ENCODE measurements at places on chromosomes 5 and 9.

DNA sequence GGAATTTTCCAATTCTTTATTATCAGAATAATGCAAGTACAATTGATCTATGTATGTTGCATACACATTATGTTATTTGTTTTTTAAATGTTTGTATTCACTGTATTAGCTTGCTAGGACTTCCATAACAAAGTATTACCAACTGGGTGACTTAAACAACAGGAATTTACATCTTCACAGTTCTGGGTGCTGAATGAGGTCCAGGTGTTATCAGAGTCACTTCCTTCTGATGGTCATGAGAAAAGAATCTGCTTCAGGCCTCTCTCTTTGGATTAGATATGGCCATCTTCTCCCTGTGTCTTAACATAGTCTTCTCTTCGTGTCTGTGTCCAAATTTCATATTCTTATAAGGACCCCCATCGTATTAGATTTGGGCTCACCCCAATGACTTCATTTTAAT lies 229.1 kb upstream of the TRPC7 start:
- no peak for DNase-seq

GRCh38 chr5:154218786-154219185 lies 28.3 kb downstream of the GALNT10 start:
- DNase-seq, result no peak

GRCh38 chr5:159182691-159183090 lies 26.7 kb downstream of the RNF145 start:
- no peak for DNase-seq

- DNase-seq, result no peak
Observed at GRCh38 chr9:69579760-69580581, 92.2 kb downstream of the APBA1 start.

DNA sequence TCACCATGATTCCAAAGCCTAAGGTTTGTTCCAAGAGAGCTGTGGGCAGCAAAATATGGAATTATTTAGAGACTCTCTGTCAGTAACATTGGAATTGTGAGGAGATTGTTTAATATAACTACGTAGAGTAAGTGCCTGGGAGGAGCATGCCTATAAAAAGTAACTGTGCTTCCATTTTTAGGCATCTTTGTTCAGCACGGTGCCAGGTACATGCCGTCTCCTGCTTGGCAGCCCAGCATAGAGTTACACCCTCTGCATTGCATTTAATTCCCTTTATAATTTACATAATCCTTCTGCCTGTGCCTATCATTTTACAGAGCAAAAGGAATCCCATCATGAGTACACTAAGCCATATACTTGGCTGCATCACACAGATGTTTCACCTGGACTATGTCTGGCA lies 32.1 kb upstream of the ALDH1A1 start:
- DNase-seq, result no peak

DNA sequence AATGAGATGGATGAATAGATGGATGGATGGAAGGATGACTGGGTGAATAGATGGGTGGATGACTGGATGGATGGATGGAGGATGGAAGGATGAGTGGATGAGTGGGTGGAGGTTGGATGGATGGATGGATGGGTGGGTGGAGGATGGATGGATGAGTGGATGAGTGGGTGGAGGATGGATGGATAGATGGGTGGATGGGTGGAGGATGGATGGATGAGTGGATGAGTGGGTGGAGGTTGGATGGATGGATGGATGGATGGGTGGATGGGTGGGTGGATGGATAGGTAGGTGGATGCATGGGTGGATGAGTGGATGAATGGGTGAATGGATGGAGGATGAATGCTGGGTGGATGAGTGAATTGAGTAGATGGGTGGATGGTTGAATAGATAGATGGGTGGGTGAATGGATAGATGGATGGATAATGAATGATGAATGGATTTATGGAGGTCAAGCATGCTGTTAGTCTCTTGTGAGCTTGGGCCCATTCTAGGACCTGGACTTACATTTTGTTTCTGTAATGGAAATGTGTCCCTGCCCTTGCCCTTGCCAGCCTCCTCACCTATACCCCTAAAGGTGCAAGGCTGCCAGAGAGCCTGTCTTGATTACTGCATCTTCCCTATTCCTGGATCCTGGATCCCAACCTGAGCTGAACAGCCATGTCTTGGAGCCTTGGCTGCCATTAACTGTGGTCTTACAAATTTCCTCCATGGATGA lies 159.7 kb upstream of the NFIL3 start:
- no peak for DNase-seq

GRCh38 chr5:171080186-171080938 lies 218.5 kb downstream of the RANBP17 start:
- no peak for DNase-seq
